ENCODE measurements at places on chromosomes 12 and 14.

GRCh38 chr14:35934499-35934898 is 108.4 kb downstream of the BRMS1L start:
- no peak for DNase-seq

DNA sequence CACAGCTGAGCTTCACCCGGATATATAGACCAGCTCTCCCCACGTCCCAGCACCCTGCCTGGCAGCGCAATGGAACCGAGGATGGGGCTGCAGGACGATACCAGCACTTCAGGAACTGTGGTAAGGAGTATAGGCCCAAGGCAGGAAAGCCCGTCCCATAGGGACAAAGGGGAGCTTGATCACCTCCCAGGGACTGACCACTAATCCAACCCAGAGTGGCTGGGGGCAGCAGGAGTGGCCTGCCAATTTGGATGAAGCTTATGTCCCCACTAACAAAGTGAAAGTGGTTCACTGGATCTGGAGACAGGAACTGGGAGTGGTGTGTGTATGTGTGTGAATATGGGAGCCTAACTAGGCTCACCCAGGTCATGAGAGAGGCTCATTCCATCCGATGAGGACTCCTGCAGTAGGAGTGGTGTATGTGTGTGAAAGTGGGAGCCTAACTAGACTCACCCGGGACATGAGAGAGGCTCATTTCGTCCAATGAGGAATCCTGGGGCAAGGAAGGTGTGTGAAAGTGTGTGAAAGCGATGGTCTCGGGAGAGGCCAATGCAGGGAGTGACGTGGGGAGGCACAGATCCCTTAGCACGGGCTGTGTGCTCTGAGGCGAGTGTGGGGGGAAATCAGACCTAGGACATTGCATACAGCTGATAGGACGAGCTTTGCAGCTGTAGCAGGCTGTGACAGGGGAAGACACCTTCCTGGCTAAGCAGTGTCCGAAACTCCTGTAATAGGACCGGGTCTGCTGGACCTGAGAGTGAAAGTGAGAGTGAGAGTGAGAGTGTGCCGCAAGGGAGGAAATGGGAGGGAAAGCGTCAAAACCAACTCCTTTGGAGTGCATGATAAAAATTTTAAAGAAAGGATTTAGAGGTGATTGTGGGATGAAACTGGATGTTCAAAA is 25.7 kb downstream of the KLRK1 start:
- DNase-seq: peak; percentile 70

- DNase-seq: no peak
Observed at GRCh38 chr12:43378448-43378847, 173.6 kb downstream of the ADAMTS20 start.

- no peak for DNase-seq
Observed at GRCh38 chr12:51785906-51786305, 62.6 kb downstream of the FIGNL2 start.

DNA sequence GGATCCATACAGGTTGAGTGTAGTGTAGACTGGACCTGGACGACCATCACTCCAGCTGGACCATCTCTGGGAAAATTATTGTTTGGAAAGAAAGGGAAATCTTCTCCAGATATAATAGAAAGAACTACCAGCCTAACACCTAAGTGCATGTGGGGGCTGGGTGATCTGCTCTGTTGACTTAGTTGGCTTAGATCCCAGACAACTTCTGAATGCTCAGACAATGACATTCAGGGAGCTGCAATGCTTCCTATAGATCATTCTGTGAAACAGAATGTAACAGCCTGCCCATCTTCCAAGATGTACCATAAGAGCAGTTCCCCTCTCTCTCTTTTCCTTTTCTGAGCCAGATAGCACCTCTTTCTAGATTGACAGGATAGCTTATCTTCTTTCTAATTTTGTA is 572.8 kb upstream of the STXBP6 start:
- DNase-seq: no peak

DNA sequence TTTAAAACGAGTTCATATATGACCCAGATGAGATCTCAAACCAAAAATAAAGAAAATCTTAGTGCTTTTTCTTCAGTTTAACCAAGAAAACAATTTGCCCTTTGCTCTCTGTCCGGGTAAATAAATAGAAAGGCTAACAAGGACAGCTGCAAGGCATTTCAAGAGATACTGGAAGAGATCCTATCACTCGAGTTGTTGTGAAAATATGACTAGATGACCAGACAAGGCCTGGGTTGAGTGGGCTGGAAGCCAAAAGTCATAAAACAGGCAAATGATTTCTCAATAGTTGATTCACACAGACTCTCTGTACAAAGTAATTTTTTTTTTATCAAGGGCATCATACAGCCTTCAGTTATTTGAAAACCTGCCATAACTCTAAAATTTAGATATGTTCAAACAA is 55.9 kb upstream of the AVPR1A start:
- no peak for DNase-seq

GRCh38 chr12:77924703-77925102 is 94.0 kb downstream of the NAV3 start:
- no peak for DNase-seq

DNA sequence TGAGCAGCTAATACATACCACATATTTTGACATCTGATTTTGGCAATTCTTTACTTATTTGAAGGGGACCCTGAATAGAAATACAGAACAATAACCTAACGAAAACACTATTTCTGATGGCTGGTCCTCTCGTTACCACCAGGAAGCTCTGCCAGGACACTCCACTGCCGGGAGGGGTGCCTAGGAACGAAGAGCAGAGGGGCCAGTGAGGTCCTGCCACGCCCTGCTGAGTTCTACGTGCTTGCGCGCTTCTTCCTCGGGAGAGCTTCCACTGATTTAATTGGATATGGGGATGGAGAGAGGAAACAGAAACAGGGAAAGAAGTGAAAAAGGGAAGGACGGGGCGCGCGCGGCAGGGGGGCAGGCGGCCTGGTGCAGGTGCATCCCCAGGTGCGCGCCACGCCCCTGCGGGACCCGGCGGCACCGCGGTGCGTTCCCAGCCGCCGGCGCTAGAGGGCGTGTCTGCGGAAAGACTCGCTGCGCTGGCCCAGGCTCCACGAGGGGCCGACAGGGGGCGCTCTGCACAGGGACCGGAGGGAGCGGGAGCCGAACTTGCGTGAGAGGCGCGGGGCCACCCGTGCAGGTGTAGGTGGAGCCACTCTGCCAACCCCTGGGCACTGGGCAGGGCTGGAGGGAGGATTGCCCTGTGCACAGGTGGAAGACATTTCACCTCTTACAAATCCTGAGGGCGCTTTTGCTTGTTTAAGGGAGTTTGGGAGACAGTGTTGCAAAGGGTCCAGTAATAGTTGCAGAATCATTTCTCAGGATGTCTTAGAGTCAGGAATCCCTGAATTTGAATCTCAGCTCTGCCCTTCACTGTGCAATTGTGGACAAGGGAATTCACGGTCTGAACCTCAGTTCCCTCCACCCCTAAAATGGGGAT is 986.3 kb upstream of the TMEM132C start:
- no peak for DNase-seq

- no peak for DNase-seq
Observed at GRCh38 chr12:7678744-7679143, 13.0 kb upstream of the APOBEC1 start.

DNA sequence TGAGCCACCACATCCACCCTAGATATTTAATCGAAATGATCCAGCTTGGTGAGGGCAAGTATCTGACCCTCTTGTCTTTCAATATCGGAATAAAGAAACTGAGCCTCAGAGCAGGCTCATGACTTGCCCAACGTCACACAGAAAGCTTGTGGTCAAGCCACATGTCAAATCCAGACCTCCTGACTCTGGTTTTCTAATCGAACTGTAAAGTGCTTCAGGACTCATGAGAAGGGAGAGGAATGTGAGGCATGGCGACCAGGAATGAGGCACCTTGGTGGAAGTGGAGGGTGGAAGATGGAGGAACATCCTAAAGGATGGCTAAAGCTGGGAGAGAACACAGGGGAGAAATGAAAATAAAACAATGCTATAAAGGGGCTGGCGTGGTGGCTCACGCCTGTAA is 27.9 kb upstream of the SPPL3 start:
- no peak for DNase-seq

- no peak for DNase-seq
Observed at GRCh38 chr12:117743761-117744160, 225.0 kb downstream of the KSR2 start.

DNA sequence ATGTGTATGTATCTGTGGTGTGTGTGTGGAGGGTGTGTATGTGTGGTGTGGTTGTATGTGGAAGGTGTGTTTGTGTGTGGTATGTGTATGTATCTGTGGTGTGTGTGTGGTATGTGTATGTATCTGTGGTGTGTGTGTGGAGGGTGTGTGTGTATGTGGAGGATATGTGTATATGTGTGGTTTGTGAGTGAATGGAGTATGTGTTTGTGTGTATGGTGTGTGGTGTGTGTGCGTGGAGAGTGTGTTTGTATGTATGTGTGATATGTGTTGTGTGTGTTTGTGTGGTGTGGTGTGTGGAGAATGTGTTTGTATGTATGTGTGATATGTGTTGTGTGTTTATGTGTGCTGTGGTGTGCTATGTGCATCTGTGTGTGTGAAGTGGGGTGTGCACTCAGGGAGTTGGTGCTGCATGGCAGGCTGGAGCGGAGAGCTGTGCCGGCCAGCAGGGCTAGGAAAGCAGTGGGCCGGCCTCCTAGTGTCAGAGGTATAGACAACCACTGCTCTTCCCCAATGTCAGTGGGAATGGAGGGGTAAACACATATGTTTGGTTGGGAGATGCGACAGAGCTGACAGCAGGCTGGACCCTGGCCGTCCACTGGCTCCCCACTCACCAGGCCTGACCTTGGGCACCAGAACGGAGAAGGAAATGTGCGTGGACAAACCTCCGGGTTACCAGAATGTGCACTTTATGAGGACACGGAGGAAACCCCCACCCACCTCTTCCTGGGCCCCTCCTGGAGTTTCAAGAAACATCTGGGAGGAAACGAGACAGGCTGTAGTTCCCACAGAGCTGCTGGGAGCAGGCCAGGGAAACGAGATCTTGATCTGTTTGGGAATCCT is 60.7 kb downstream of the CLMN start:
- DNase-seq: no peak

GRCh38 chr14:99237288-99237687 is 34.7 kb downstream of the BCL11B start:
- no peak for DNase-seq

GRCh38 chr12:28795311-28795710 is 353.8 kb upstream of the FAR2 start:
- no peak for DNase-seq

GRCh38 chr14:52000019-52000582 is 10.8 kb downstream of the RTRAF start:
- no peak for DNase-seq

DNA sequence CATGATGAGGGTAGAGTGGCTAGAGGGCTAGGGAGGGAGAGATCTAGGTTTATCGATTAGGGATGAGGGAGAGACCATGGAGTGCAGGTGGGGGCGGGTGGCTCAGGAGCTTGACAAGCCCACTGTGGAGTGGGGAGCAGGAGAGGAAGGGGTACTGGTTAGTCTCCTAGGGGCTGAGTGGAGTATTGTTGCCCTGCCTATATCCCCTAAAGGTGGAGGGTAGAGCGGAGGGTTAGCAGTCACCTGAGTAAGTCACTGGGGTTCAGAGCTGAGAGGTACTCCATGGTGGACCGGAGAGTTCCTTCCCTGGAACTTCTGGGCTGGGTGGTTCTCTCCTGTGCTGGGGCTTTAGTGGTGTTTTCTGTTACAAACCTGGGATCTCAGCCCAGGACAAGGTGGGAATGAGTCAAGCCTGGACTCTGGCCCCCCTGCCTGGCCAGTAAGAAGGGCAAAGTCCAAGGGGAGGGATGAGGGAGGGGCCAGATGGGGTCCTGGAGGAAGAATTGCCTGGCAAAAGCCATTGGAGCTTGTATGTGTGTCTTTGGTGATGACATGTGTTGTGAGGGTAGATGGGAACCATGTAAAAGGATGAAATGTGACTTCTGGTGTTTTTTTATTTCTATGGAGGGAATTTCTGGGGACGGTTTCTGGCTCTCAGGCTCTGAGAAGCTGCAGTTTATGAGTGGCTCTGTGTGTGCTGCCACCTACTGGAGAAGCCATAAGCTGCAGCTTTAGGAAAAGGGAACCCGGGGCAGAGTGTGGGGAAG is at the start of gene CIDEB:
TSS of gene CIDEB (minus strand) at position 403 of the 767 bp plus-strand sequence. CDS start at position 284, 119 bp downstream.
- DNase-seq: peak; percentile 17

- no peak for DNase-seq
Observed at GRCh38 chr14:49527221-49527620, 59.0 kb downstream of the RPS29 start.

DNA sequence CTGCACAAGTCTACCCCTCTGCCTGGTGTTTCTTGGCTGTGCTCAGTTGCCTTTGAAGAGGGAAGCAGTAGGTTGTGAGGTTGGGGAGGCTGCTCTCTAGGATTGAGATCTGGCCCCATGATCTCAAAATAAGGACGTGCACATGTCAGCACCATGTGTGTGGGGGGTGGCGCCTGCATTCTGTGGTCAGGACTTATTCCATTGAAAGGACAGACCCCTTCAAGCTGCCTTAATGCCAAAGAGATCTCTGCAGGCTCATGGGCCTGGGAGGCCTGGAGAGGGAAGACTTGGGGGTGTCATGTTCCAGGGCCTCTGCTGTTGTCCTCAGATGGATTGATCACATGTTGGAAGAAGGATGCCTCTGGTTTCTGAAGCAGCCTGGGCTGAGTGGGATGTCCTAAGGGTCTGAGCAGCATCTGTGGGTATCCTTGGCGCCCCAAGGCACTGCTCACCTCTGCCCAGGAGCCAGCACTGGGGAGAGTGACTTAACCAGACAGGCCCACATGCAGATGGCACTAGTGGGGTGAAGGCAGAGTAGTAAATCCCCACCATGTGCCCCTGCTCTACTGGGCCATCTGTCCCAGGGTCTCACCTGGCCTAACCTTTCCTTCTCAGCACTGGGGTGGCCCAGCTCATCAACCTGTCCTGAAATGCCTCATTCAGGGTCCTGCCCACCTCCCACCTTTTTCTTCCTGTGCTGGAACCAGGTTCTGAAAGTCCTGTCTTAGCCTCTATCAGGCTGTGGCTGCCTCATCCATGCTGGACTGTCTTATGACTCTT is 118.9 kb downstream of the ADGRD1 start:
- no peak for DNase-seq

GRCh38 chr12:118312578-118312977 is 60.1 kb downstream of the TAOK3 start:
- no peak for DNase-seq

DNA sequence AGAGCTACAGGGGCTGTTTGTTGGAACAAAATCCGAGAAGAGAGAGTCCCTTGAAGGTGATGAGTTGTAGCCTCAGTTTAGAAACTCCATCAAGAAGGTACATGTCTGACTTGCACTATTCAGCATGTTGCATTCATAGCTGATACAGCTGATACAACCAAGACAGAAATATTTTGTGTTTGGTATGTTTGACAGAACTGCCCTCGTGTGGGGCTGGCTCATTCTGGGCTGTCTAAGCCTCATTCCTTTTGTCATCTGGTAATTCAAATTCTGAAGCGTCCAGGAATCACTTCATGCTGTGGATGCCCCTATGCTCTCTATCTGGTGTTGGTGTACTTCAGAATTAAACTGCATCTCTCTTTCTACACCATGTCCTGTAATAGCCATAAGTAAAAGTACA is 126.3 kb downstream of the ANO6 start:
- no peak for DNase-seq

GRCh38 chr12:49294086-49294803 is 702 bp upstream of the PRPH start:
- no peak for DNase-seq

DNA sequence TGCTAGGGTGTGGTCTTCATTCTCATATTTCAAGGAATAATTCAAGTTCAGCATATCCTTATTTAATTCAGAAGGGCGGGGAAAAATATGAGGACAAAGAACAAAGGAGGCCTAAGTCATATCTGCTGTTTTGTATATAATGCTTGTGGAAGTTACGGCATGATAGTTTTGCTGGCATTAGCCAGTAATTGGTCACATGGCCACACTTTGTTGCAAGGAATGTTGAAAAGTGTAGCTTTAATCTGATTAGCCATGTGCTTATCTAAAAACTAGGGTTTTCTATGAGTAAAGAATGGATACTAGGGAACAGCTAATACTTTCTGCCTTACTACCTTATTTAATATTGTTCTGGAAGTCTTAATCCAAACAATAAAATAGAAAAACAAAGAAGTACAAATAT is 34.4 kb upstream of the E2F7 start:
- DNase-seq: no peak

Measured in hippocampal formation (tissue), 2 donors.